ENCODE measurements at places on chromosomes 7 and 10.
A peak's percentile ranks its signal among the peaks of the same experiment; 100 is the strongest.

DNA sequence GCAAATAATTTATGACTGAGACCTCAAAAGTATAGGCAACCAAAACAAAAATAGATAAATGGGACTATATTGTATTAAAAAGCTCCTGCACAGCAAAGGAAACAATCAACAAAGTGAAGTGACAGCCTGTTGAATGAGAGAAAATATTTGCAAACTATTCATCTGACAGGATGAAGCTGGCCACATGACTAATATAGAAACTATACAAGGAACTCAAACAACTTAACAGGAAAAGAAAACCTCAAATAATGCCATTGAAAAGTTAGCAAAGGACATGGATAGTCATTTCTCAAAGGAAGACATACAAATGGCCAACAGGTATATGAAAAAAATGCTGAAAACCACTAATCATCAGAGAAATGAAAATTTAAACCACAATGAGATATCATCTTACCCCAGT lies 245.1 kb downstream of the STK31 start:
- DNase-seq, result no peak

GRCh38 chr10:58322072-58322834 lies 12.6 kb upstream of the UBE2D1 start:
- no peak for DNase-seq

DNA sequence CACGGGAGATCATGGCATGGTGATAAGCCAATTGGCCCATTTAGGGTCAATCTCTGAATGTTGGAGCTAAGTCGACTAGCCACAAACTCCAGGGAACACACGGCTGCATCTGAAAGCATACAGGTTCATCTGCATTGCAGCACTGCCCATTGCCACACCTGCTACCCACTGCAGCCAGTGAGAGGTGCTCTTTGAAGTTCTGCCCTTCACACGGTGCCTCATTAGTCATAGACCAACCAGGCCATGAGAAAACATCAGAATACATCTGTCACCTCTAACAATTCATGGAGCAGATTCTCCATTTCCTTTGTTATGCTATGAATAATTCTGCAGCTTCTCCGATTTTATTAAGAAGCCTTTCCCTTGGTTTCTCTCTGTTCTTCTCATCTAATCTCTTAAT lies 65.7 kb upstream of the FAM204A start:
- DNase-seq, result no peak

GRCh38 chr10:8374334-8374733 lies 319.8 kb downstream of the GATA3 start:
- no peak for DNase-seq

DNA sequence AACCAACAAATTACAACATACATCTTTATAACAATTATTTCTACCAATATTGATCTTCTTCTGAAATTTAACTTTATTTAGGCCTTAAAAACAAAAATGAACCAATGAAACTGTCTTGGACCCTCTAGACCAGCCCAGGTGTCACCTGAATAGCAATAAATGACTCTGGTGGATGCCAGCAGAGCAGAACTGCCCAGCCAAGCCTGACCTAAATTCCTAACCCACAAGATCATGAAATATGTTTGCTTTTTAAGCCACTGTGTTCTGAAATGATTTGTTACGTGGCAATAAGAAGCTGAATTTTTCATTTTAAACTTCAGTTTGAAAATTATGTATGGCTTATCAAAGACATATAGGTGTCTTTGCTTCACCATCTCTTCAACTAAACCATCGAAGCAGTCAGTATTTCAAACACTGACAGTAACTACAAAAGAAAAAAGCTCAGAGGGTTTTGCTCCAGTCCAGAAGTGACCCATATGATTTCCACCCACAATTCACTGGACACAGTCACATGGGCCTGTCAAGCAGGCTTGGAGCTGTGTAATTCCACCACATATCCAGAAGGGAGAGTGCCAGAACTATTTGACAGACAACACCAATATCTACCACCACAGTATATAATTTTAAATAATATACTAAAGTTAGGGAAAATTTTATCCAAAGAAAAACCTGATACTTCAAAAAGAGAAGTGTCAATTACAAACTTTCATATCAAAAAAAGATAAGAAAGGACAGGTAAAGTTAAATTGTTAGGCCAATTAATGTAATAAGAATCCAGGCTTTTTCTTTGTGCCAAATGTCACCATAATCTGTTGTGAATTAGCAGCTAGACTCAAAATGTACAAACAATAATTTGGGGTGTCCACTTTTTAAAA lies 94.5 kb downstream of the KMT2C start:
- peak; percentile 48 for DNase-seq

DNA sequence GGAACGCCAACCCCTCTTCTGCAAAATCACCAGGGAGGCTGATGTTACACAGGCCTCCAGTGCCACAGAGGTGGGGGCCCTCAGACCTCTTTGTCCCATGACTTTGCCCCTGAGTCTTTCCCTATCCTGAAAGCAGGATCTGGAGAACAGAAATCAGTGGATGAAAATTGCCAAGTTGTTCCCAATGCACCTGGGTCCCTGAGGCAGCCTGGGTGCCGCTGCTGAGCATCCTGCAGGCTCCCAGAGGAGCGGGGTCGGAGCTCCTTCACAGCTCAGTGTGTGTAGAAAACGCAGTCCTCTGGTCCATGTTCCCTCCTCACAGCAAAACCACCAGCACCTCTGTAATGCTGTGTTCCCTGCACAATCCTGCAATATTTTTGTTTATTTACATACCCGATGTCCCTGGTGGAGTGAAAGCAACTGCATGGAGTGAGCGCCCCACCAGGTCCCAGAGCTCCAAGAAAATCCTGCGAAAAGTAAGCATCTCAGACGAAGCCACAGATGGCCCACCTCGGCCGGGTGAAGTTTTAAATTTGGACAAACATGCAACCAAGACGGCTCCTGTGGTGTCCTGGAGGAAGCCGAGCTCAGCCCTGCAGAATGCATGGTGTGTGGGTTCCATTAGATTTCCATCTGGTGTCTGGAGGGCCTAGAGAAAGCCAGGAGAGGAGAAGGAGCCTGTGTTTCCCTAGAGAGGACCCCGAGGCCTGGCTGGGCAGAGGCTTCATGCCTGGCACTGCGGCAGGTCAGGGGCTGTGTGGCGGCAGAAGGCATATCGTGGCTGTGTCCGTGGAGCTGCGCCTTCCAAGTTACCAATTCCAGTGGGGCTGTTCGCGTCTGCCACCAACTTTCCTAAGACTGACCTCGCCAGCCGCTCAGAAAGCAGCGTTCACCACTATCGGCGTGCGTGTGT lies 235.2 kb downstream of the WDR37 start:
- DNase-seq, result no peak

- DNase-seq, result no peak
Observed at GRCh38 chr7:80768756-80769155, 130.3 kb downstream of the CD36 start.

- no peak for DNase-seq
Observed at GRCh38 chr7:32500922-32501341, 5.6 kb downstream of the AVL9 start.

DNA sequence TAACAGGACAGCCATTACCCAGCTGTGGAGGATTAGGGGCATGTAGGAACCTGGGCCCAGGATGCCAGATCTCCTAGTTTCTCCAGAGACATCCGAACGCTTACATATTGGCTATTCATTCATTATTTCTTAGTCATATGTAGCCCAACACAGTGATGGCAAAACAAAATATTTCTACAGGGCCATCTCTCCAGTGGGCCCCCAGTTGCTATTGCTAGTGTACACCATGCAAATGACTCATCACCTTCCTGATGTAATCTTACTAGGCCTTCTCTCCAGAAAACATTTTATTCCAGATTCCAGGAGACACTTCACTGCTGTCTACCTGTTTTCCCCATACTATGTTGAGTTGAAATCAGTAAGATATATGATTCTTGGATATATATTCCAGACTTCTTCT lies 201.7 kb downstream of the PLXDC2 start:
- DNase-seq, result no peak
